T-helper 9 cell (primary cell): ENCODE measurements at places on chromosomes 2 and 18.

- no peak for DNase-seq
These were observed 215.5 kb downstream of the TNS1 start for GRCh38 chr2:217787160-217787877.

DNA sequence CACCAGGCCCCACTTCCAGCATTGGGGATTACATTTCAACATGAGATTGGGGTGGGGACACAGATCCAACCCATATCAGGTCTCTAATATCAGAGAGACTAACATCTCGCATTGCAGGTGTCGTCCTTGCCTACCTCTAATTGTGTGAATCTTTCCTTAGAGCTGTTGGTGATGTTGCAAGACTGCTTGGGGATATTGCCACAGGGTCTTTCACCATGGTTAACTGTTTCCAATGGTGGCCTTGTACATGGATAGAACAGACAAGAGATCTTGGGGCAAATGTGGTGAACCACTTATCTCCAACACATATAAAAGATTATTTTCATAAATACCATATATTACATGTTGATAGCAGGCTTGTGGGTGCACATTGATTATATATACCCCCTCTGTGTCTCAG lies 270.3 kb upstream of the LINC00305 start:
- DNase-seq, result no peak

- no peak for DNase-seq
These were observed 199.4 kb downstream of the ALPK2 start for GRCh38 chr18:58429442-58429841.

DNA sequence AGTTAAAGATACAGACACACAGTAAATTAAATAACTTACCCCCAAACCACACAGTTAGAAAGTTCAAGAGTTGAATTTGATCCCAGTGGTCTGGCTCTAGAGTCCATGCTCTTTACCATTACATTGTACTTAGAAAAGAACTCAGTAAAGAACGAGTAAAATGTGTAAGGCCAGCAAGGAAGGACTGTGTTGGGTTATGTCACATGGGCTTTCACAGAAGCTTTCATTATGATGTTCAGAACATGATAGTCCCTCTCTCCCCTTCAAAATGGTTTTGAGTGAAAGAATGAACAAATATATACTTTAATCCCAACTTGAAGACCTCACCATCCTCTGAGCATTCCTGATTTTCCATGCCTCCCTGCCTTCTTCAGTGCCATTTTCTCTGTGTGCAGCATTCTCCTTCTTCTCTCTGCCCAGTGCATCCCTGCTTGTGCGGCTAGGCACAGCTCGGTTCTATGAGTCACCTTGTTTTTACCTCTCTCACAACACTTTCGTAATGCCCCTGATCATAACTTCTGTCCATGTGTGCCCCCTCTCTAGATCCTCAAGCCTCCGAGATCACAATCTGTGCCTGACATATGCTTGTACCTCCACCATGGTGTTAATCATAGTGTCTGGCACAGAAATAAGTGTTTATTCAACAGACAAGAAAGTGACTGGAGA lies 22.0 kb downstream of the RASGRP3 start:
- no peak for DNase-seq

DNA sequence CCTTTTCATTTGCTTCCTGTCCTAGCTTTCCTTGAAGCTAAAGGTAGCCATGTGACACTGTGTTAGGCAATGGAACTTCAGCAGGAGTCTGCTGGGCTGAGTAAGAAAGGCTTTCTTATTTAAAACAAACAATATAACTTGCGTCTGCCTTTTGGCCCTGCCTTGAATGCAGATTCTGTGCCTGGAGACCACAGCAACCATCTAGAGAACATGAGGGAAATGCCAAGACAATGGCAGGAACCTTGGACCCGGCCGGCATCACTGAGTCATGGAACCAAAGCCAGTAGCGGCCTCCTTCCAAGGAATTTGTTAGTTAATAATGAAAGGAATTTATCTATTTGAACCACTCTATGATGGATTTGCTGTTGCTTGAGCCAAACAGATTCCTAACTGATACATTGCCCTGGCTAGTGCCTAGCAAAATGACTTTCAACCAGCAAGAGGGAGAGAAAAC lies 207.5 kb upstream of the EPHA4 start:
- DNase-seq, result no peak

DNA sequence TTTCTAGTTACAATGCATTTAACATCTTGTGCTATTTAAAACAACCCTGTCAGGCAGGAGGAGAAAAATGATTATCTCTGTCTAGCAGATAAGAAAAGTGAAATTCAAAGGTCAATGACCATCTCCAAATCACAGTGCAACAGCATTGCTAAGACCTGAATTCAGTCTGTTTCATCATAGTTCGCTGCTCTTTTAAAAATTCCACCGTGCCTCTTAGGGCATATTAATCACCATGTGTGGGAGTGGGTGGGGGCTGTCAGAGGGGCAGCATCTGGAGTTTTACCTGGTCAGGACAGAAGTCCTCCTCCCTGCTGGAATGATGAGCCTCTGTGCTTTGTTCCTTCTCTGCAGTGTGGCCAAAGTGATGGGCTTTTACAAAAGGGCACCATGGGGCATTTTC lies 418.7 kb upstream of the RGPD4 start:
- no peak for DNase-seq

GRCh38 chr18:70781860-70782453 lies 493.1 kb downstream of the SOCS6 start:
- DNase-seq, result peak; percentile 38

DNA sequence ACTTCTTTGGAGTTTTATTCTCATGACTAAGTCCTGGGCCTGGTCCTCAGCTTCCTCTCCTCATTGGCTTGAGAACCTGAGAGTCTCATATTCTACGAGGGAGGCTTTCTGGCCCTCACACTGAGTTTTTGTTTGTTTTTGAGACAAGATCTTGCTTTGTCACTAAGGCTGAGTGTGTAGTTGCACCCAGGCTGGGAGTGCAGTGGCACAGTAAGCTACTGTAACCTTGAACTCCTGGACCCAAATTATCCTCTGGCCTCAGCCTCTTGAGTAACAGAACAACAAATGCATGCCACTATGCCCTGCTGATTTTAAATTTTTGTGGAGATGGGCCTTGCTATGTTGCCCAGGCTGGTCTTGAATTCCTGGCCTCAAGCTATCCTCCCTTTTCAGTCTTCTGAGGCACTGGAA lies 22.6 kb downstream of the PRKRA start:
- DNase-seq, result no peak

- DNase-seq, result no peak
These were observed 205.2 kb downstream of the SCG2 start for GRCh38 chr2:223396993-223397392.

DNA sequence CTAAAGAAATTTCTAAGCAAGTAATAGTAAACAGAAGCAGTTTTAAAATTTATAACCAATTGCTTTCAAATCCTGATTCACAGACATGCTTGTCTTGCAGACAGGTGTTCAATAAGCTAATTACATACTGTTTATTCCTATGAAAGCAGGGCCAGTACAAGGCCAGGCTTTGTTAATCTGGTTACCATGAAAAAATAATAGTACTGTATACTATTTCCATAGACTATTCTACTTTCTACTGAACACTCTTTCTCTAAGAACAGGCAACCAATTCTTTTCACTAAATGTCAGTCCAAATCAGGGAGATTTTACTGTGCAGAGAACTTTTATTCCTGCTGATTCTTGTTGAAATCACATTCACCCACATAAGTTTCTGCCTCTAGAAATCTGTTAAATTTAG lies 2.9 kb upstream of the SRSF7 start:
- DNase-seq, result no peak

DNA sequence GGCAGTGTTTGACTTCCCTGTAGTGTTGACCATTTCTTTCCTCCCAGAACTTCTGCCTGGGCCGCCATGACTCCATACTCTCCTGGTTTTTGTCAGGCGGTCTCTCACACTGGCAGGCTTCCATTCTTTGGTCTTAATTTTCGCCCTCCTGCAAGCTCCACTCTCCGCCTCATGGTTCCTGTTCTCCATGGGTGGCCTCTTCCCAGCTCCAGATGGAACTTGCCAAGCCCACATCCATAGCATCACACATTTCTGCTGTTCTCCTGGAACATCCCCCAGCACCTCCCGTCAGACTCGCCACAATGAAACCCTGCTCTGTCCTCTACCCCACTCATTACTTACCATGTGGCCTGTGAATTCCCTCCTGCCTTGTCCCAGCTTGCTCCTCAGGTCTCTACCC lies 896 bp upstream of the AFF3 start:
- no peak for DNase-seq

GRCh38 chr18:7517852-7518251 lies 49.3 kb upstream of the PTPRM start:
- no peak for DNase-seq

- no peak for DNase-seq
These were observed 94.3 kb downstream of the GALR1 start for GRCh38 chr18:77343846-77344510.

DNA sequence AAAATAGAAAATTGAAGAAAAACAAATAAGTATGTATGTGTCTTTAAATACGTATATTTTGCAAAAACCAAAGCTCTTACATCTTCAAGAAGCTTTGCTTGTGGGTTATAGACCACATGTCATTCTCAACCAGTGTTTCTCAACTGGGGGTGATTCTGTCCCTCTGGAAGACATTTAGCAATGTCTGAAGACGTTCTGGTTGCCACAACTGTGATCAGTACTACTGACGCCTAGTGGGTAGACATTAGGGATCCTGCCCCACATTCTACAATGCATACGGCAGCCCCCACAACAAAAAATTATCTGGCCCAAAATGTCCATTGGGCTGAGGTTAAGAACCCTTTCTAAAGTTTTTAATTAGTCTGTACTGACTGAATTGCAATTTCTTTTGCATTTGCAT lies 48.4 kb downstream of the UNC50 start:
- no peak for DNase-seq

- no peak for DNase-seq
These were observed 58.9 kb downstream of the TMEM131 start for GRCh38 chr2:97936881-97937280.

GRCh38 chr18:9549405-9549804 lies 65.0 kb downstream of the PPP4R1 start:
- DNase-seq, result no peak

- no peak for DNase-seq
These were observed 84.5 kb downstream of the ADD2 start for GRCh38 chr2:70683455-70683854.

DNA sequence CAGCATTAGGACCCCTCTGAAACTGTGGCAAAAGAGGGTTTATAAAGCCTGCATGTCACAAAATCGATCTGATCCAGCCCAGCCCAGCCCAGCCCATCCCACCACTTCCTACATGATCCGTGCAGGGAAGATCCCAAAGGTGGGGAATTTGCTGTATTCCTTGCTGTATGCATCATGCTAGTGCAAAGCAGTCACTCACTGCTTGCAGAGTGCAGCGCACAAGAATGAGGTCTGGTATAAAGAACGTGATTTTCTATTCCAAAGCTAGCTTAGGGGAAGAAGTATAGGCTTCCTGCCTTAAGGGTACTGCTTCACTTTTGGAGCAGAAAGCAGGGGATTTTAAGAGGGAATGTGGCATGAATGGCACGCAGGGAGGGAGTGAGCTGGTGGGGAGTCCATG lies 18.9 kb upstream of the SERPINB11 start:
- DNase-seq, result no peak

DNA sequence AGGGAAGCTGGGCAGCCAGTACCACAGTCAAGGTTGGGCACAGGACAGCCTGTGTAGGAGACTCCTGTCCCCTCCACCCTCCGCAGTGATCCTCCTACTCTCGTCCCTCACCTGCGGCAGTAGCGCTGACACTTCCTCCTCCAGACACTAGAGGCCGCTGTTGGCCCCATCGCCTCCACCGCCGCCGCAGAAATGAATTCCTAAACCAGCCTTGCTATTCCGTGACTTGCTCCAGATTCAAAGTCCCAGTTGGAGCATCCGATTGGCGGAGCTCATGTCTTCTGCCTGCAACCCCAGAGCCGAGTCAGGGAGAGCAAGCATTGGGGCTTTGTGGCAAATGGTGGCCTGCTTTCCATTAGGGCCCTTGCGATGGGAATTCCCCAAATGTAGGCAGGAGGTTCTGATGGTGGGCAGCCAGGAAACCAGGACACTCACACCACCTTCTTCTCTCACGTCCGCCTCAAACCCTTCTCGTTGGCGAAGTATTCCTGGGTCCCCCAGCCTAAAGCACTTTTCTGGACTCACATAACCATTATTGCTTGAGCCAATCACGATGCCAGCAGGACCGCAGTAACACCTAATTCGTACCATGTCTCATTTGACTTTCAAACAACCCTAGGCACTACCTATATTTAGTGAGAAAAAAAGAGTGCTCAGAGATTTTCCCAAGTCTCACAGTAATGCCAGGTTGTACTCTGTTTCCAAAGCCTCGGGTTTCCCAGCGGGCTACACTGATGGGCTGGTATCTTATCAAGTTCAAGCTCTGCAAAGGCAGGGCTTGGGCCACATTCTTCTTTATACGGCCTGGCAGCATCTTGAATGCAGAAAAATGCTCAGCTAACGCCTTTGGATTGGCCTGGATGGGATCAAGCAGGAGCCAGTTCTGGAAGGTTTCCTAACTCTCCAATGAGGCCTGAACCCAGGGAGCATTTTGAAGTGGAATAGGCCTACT lies 1.2 kb upstream of the DNAJB2 start:
- DNase-seq, result peak; percentile 70

DNA sequence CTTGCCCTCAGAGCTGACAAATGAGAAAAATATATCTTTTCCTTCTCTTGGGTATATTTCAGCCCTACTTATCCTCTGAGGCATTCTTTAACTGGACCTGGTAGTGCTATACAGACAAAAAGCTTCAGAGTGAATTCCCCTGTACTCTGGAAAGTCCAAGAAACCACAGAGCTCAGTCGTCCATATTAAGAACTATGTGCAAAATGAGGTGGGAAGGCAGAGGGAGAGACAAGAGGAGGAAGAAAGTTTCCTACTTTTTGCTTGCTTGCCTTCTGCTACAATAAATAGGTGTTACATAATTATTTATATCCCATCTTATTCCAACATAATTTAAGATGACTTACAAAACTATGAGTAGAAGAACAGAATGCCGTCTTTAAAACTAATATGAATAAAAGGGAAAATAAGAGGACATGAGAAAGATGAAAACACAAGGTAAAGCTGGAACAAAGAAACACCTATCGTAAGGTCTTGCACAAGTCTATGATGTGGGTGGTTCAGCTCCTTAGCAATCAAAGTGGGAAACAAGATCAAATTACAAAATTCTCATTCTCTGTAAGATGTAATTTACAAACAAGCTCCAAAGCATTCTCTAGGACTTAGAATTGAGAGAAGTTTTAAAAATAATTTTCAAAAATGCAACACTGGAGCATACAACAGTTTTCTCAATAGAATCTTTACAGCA lies 97.9 kb downstream of the BAZ2B start:
- DNase-seq, result no peak

DNA sequence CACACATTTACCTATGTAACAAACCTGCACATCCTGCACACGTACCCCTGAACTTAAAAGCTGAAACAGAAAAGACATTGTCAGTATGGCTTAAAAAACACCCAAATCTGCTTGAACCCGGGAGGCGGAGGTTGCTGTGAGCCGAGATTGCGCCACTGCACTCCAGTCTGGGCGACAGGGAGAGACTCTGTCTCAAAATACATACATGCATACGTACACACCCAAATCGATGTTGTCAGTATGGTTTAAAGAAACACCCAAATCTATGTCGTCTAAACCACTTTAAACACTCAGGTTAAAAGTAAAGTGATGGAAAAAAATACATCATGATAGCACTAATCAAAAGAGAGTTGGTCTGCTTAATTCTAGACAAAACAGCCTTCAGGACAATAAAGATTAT lies 257.5 kb downstream of the RPRM start:
- no peak for DNase-seq
